ENCODE measurements at places on chromosomes 2 and 18.
A peak's percentile ranks its signal among the peaks of the same experiment; 100 is the strongest.

- no peak for DNase-seq
Observed at GRCh38 chr18:57864615-57865121, 61.6 kb upstream of the ATP8B1 start.

GRCh38 chr2:70939839-70940580 lies 4.3 kb downstream of the ATP6V1B1 start:
- DNase-seq: no peak

GRCh38 chr2:42826231-42826630 lies 33.8 kb upstream of the HAAO start:
- no peak for DNase-seq

DNA sequence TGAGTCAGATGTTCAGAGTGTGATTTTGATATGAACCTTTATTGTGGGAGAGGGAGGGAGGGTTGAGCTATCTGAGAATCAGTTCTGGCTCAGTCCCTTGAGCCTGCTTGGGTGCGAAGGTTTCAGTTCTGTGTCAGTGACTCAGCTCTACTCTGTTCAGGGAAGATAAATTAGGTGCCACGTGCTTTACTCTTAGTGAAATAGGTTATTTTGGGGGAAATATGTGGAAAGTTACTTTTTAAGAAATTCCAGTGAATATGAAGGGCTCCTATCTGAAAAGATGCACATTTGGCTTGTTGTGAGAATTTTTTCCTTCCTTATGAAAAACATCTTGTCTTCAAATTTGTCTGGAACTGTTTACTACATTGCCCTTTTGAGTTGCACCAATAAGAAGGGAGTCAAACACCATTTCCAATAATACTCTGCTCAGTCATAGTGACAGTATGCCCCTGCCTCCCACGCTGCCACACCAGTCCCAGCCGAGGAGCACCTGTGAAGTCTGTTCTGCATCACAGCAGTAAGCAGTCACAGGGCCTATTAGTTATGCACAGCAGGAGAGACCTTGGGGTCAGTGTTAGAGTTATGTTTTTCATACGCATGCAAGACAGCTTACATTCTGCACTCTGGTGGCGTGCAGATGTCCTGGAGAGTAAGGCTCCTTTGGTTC lies 32.8 kb upstream of the DNAH7 start:
- DNase-seq: no peak

DNA sequence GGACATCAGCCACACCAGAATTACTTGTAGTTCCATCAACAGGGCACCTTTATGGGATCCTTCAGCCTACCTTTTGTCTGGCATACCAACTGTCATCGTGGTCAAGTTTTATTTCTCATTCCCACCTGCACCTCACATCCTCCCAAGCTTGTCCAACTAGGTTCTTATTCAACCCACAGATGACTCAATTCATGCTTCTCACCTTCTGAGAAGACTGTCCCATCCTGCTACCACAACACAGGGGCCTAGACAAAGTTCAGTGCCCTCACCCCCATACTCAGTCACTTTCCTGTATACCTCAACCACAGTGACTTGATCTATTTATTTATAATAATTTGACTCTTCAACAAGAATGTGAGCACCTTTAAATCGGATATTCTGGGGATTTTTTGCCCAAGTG lies 114.4 kb upstream of the ACVR1C start:
- DNase-seq: no peak

GRCh38 chr2:8606226-8606625 lies 75.6 kb upstream of the ID2 start:
- no peak for DNase-seq

- DNase-seq: no peak
Observed at GRCh38 chr2:104290566-104290891, 563.4 kb upstream of the POU3F3 start.

DNA sequence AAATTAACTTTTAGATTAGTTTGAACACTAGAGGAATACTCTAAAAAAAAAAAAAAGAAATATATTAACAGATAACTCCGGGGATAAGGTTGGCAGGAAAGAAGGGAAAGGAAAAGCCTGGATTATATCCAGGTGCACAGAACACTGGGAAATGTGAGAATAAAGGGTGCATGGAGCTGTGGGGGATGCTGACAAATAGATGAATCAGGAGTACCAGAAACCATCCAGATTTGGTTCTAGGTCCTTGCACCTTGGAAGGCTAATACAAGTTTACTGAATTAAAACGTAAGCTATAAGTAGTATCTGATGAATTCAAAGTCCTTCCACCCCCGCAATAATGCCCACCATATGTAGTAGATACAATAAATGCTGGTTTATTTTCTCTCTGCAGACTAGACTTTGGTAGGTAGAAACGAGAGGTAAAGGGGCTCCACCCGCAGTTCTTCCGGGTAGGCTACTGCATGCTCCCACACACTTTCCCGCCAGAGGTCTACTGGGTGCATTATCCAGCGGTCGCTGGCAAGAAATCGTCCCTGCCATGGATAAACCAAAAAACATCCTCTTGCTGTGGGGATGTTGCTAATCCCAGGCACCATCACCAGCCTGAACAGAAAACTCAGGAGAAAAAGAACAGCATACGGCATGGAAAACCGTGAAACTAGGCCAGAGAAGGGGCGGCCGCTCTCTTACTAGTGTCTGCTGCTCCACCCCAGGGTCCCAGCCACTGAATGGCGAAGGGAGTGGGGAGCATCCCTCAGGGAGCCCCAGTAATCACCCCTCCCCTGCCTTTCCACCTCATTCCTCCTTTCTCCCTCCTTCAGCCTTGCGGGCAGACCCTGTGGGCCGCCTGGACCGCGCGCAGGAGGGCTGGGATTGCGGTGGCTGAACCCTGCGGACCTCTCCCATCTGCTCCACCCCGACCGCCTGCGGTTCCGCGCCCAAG lies 1.5 kb downstream of the CNRIP1 start:
- no peak for DNase-seq

DNA sequence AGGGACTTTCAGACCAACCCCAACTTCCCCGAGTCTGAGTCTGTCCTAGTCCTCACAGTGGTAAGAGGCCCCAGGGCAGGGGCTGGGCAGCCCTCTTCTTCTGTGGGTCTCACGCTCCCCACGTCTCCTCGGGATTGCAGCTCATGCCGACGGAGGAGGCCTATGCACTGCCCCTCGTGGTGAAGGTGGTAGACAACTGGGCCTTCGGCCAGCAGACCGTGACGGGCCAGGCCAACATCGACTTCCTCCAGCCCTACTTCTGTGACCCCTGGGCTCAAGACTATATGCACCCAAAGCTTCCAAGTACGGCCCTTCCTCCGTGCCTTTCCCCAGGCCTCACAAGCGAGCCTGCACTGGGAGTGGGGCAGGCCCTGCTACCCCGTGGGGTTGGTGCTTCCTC lies 44.3 kb downstream of the LMAN2L start:
- DNase-seq: no peak

- DNase-seq: no peak
Observed at GRCh38 chr2:40168546-40168945, 283.3 kb downstream of the SLC8A1 start.

- DNase-seq: no peak
Observed at GRCh38 chr2:192047315-192048107, 147.2 kb downstream of the TMEFF2 start.

GRCh38 chr18:6031002-6031401 lies 135.7 kb upstream of the TMEM200C start:
- no peak for DNase-seq

- DNase-seq: peak; percentile 35
Observed at GRCh38 chr2:71157124-71157793, 26.8 kb downstream of the MPHOSPH10 start.

DNA sequence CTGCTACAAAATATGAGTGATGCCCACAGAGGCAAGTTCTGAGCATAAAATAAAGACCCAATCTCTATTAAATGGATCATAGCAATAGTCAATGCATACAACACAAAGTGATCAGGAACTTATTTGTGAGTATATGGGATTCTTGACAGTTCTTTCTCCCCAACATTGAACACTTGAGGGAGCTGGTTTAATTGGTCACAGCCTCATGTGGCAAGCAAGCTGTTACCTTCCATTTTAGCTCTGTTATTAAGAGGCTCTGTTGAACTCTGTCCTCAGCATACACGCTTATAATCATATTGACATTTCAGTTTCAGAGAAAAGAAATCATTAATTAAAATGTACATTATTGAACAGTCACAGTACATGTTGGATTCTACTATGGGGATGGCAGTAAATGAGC lies 37.6 kb upstream of the PAX3 start:
- no peak for DNase-seq

DNA sequence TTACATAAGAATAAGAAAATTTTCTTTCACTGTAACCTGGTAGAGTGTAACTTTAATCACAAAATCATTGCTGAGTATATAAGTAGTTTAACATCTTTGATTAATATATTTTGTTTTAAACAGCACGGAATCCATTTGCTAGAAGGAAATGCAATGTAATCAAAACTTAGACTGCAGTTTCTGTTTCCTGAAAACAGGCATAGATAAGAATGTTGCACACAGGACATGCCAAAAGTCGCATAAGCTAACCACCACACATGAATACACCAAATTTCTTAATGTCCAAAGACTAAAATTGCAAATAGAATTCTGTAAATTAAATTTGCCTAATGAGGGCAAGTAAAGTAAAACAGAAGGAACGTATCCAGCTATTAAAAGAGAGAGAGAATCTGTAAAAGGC lies 51.0 kb upstream of the SERPINB2 start:
- DNase-seq: no peak

- no peak for DNase-seq
Observed at GRCh38 chr2:10530607-10531239, 82.6 kb upstream of the ODC1 start.

- DNase-seq: no peak
Observed at GRCh38 chr2:56590611-56591010, 406.8 kb downstream of the CCDC85A start.

DNA sequence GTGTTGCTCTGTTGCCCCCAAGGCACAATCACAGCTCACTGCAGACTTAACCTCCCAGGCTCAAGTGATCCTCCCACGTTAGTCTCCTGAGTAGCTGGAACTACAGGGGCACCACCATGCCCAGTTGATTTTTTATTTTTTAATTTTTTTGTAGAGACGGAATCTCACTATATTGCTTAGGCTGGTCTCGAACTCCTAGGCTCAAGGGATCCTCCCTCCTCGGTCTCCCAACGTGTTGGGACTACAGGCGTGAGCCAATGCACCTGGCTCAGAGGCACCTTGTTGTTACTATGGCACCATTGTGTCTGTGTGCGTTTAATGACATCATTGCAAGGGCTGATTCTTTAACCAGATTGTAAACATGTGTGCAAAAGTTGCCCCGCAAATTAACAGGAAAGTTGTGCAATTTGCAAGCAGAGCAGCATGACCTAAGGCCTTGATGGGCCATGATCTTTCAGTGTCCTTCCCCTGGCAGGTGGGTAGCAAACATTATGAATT lies 22.6 kb downstream of the TCF23 start:
- no peak for DNase-seq

DNA sequence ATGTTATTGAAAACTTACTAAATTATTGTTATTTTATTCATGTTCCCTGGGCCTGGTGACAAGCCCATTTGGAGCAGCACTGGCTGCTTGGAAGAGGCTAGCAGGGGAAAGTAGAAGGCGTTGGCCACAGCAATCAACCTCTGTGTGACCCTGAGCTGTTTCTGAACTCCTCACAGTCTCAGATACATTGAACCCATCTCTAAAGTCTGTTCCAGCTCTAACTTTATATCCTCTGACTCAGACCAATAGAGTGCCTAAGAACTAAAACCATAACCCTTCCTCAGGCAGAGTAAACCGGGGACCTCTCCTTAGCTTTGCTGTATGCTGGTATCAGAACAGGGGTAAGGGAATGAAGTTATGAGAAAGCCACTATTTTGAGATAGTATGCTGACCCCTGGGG lies 96.4 kb upstream of the NOL4 start:
- DNase-seq: no peak

DNA sequence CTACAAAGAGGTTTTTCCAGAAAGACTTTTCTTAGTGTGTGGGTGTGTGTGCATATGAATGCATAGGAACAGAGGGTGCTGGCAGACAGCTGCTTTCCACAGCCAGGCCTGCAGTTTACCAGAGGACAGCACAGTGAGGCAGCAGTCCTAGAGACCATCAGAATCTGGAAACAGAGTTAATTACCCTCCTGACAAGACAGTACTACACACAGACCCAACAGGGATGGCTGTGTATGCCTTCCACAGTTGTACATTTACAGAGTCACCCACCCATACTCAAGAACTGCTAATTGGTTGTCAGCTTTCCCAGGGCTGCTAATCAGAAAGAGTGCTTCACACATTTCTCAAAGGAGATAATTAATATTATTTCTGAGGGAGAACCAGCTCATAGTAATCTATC lies 104.7 kb downstream of the FEZ2 start:
- no peak for DNase-seq

DNA sequence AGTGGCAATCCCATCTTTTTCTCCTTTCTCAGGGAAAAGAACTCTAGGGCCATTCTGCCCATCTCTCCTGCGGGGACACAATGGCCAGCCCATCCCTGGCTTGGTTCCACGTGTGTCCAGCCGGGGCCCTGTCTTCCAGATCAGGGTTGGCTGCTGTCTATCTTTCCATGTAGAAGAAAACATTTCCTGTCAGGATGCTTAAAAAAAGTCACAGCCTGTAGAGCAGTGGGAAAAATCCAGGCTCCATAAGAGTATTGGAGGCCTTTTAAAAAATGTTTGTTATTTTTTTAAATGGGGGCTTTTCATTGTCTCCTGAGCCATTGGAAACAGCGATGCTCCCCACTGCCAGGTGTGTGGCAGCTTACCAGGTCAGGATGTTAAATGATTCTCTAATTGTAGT lies 105.6 kb downstream of the TGFA start:
- no peak for DNase-seq

- DNase-seq: no peak
Observed at GRCh38 chr2:118032169-118033013, 18.5 kb upstream of the CCDC93 start.

DNA sequence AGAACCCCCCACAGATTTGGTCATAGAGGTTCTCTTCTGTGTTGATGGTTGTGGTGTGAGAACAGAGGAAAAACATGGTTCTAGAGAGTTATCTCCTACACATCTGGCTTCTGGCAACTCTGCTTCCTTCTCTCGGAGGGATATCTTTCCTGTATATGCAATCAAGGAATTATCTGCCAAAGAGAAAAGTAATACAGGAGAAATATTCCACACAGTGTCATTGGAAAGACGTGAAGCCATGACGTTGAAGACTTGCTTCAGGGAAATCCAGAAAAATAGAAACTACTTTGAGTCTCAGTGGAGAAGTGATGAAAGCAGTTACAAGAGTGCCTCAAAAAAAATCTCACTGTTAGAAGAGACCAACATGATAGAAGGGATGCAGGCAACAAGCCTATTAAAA lies 78.5 kb downstream of the RAB31 start:
- no peak for DNase-seq

DNA sequence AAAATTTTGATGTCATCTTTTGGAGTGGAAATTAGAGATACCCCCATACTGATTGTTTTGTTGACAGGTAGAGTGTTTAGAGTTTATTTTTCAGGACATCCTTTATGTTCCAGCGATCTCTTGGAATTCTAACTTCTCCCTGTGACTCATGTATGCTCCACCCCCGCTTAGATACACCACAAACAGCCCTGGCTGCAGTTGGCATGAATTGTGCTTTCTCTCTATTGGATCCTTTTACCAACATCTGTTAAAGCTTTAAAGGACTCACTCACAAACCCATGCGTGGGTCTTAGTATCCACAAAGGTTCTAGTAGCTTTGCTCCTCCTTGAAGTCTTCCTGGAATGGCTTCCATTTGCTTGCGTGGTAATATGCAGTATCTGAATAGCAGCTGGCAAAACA lies 409.5 kb upstream of the POU3F3 start:
- no peak for DNase-seq

All from activated CD8-positive, alpha-beta memory T cell treated with anti-CD3 and anti-CD28 coated beads for 4 hours (primary cell).